ENCODE measurements at places on chromosomes 13 and 19. TPM values are rescaled to one million over a fixed set of nuclear protein-coding genes. Genes with fewer than 3 reads are reported as not detected.

GRCh38 chr13:32390048-32390447, 37.9 kb downstream of the N4BP2L1 start:
- DNase-seq = no peak

DNA sequence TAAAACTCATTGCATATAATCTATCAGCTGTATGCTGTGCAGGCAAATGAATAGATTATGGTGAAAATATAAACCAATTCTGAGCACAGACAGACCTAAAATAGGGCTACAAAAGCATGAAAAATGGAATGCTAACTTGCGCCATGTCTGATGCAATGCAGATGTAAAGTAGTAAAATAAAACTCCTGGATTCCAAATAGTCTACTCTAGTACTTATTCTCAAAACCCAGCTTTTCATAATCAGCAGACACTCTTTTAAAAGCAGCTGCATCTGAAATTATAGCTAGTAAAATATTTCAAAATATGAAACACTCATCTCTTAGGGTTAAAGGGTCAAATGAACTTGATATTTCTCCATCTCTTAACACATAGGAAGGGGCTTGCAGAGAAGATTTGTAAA, 4.7 kb upstream of the POMP start:
- no peak for DNase-seq

GRCh38 chr13:21075379-21076249, 14.2 kb upstream of the LATS2 start:
- peak; percentile 80 for DNase-seq

DNA sequence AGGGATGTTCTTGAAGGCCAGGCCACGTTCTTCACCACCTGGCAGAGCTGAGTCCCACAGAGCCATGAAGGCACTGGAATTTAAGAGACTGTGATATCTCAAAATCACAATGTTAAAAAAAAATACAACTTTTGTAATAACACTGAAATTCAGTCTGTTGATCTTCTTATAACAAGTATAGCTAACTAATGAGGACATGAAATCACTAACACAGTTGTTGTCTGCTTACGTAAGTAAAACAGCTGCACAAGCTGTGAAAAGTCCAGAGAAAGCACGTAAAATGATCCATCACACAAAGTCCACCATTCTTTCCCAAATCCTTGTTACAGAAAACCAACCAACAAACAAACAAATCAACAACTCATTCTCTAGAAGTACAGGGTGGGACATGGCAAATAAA, 32.9 kb downstream of the FLT3 start:
- DNase-seq = no peak

DNA sequence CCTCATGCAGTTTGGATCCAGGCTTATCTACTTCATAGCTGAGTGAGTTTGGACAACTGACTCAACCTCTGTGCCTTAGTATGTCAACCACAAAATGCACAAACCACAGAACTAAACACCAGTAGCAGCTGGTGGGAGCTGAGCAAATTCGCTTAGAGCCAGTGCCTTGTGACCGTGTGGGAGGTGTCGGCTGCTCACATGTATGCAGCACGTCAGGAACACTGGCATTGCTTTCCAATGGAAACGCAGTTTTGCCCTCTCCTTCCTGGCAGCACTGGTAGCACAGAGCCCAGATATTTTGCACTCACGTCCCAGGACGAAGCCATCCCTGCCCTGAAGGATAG, 8.3 kb upstream of the NTN5 start:
- no peak for DNase-seq

DNA sequence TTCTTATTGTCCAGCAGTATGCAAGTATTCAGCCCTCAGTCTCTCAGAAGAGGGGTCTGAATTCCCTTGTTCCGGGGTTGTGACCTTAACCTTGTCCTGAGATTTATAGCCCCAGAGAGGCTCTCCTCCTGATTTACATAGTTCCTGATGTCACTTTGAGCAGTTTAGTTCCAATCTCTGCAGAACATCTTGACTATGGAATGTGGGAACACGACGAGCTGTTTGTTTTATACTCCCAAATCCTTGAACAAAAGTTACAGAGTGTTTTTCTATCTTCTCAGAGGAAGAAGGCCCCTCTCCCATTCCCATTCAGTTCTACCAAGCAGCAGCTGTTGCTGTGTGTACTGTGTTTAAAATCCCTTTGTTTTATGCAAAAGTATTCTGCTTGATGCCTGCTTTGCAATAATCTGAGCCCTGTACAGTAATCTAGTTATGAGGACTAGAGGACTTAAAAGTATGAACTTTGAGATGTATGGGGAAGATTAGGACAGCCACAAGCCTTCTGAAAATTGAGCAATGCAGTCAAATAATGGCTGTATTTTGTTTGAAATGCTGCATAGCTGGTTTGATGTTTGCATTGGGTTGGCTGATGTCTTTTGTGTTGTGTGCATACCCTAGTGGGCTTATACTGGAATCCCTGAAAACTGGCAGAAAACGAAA, 74.7 kb downstream of the KL start:
- no peak for DNase-seq

- DNase-seq = peak; percentile 88
Measured at GRCh38 chr19:11324079-11324661, 15.3 kb downstream of the RAB3D start.

- DNase-seq = no peak
Measured at GRCh38 chr13:47594833-47595232, 406.2 kb downstream of the SUCLA2 start.

DNA sequence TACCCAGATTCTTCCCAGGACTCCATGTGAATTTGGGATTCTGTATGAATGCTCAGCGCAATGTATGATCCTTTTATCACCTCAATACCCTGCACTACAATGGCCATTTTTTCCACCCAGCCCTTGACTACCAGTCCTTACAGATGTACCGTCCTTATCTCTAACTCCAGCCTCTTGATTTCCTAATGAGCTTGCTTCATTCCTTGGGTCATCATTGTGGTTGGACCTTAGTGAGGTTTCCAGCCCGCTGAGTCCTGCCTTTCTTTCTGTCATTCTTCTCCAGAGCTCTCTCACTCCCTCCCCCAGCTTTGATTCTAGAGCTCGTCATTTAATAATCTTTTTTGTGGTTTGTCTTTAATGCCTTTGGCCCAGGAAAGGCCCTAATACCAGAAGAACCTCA, 438.5 kb downstream of the ZNF536 start:
- DNase-seq = no peak

GRCh38 chr13:102697929-102698648, 3.2 kb upstream of the METTL21C start:
- no peak for DNase-seq

DNA sequence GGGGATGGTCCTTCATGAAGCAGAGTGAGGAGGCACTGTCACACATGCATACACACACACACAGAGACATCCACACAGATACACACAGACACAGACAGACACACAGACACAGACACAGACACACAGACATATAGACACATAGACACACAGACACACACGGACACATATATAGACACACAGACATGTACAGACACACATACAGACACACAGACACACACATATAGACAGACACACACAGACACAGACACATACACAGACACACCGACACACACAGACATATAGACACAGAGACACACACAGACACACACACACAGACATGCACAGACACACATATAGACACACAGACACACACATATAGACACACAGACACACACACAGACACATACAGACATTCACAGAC, 173.9 kb downstream of the URI1 start:
- no peak for DNase-seq

- no peak for DNase-seq
Measured at GRCh38 chr13:29935309-29935981, 85.0 kb upstream of the UBL3 start.

- no peak for DNase-seq
Measured at GRCh38 chr13:111302045-111302726, 18.3 kb upstream of the TEX29 start.

DNA sequence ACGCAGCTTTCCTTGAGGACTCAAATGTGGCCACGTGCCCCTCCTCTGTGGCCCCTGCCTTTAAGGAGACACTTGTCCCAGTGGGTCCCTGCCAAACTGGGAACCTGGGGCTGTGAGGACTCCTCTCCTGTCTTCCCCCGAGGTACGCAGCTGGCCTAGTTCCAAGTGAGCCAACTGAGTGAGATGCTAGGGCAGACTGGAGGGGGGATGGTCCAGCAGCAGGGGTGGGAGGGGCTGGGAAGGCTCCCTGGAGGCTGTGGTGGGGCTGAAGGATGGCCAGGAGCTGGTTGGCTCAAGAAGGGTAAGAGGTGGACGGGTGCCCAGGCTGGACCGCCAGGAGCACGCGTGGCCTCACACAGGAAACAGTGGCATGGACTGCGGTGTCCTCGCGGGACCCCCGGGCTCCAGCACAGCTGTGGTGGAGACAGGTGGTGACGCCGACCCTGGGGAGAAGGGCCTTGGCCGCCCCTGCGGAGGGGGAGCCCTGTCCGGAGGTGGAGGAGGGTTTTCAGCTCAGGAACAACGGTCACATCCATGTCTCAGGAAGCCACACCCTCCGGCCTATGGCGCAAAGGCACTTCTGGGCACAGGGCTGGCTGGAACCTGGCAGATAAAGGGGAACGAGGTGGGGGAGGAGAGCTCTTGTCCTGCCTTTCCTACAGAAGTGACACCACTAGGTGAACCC, 45.8 kb downstream of the MLLT1 start:
- peak; percentile 83 for DNase-seq

DNA sequence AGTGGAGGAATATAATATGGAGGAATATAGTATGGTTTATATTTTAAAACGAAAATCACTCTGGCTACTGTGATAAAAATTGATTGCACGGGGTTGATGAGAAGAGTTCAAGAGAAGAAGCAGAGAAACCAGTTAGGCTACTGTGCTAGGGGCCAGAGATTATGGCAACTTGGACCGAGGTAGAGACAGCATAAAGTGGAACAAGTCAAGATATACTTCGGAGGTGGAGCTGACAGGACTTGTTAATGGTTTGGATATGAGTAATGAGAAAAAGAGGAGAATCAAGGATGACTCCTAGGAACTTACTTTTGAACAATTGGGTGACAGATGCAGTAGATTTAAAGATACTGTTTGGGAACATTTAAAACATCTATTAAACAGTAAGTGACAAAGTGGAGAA, 6.6 kb upstream of the WDFY2 start:
- DNase-seq = no peak

GRCh38 chr19:51702825-51703574, 9.9 kb downstream of the SPACA6 start:
- peak; percentile 74 for DNase-seq

DNA sequence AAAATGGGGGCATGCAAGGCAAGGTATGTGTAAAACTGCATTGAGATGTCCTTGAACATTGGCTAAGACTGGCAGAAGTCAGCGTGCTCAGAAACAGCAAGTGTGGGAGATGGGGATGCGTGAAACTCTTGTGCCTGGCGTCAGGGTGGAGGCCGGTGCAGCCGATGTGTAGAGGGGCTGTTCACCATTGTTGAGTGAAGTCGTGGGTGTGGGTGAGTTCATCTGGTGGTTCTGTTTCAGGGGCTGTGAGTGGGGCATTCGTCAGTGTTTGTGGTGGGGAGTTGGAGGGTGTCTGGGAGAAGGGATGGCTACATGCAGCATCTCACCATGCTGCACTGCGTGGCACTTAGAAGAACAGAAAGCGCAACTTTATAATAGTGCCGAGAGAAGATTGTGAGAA, 11.4 kb upstream of the MIA start:
- peak; percentile 22 for DNase-seq

- no peak for DNase-seq
Measured at GRCh38 chr13:113170511-113170910, 12.1 kb downstream of the PROZ start.

Gene CD70
- not detected for total RNA-seq

Gene ATP8B3
- 1.4 TPM for total RNA-seq

Gene CEACAM1
- 3.3 TPM for total RNA-seq

Gene KLF16
- total RNA-seq = 7.5 TPM

Gene LRG1
- total RNA-seq = 1.1 TPM

Gene CCDC61
- total RNA-seq = 12.7 TPM

Gene NLRP5
- not detected for total RNA-seq

Gene NUP62
- total RNA-seq = 29.2 TPM

Measured in right cardiac atrium (tissue), 5 donors.